T-helper 17 cell (primary cell): ENCODE measurements at places on chromosomes 3 and 15. TPM values are rescaled to one million over a fixed set of nuclear protein-coding genes. Genes with fewer than 3 reads are reported as not detected.

EIF4G1 gene
- 226 TPM for total RNA-seq

SLC6A11 gene
- not detected for total RNA-seq

CD80 gene
- total RNA-seq: 14.1 TPM

- H3K27ac ChIP-seq: no peak overlapping the region
- no peaks in the 10 kb centered on the region for H3K36me3 ChIP-seq
- DNase-seq: no peak
- H3K27me3 ChIP-seq: no peaks in the 10 kb centered on the region
Measured at GRCh38 chr3:163056874-163057497, 1560.4 kb downstream of the OTOL1 start.

GRCh38 chr15:80003171-80003570 lies 32.2 kb upstream of the BCL2A1 start:
- H3K4me1 ChIP-seq: peaks cover 3% of the 10 kb centered on the region
- H3K36me3 ChIP-seq: no peaks in the 10 kb centered on the region
- no peak for DNase-seq

- no peak overlapping the region for H3K4me3 ChIP-seq
- no peaks in the 10 kb centered on the region for H3K4me1 ChIP-seq
- H3K27ac ChIP-seq: no peak overlapping the region
- DNase-seq: no peak
- H3K27me3 ChIP-seq: no peaks in the 10 kb centered on the region
- H3K36me3 ChIP-seq: no peaks in the 10 kb centered on the region
Measured at GRCh38 chr3:144499001-144499930, 527.6 kb downstream of the DIPK2A start.

DNA sequence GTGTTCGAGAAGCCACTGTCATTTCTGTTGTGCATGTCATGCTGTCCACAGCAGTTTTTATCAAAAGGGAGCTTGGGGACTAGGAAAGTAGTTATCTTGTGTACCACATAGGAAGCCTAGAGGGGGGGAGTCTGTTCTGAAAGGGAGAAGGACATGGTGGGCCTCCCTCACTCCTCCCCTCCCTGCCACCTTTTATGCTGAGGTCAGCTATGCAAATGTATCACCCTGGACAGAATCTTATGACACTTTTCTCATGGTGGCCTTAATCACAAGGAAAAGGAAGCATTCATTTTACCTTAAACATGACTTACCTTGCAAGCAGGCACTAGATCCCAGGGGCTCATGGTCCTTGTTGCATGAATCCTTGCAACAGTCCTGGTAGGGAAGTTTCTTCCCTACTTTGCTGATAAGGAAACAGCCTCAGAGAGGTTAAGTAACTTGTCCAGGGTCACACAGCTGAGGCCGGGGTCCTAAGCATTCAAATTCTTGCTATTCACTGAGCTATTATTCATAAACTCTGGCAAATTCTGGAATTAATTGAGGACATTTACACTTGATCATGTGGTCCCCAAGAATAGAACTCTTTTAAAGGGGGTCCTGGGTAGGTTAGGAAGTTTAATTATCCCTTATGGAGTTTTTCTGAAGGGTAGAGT lies 81.1 kb upstream of the SLC6A1 start:
- H3K4me3 ChIP-seq: no peak overlapping the region
- H3K27ac ChIP-seq: no peak overlapping the region
- DNase-seq: no peak
- H3K4me1 ChIP-seq: no peaks in the 10 kb centered on the region
- H3K27me3 ChIP-seq: peaks cover 25% of the 10 kb centered on the region
